Glutamatergic neuron (in vitro differentiated cells): ENCODE measurements at places on chromosomes 4 and X.

- no peak for DNase-seq
Observed at GRCh38 chr4:1448589-1449420, 42.6 kb upstream of the NKX1-1 start.

GRCh38 chr4:7805533-7806337 is 133.9 kb downstream of the AFAP1 start:
- DNase-seq = no peak

DNA sequence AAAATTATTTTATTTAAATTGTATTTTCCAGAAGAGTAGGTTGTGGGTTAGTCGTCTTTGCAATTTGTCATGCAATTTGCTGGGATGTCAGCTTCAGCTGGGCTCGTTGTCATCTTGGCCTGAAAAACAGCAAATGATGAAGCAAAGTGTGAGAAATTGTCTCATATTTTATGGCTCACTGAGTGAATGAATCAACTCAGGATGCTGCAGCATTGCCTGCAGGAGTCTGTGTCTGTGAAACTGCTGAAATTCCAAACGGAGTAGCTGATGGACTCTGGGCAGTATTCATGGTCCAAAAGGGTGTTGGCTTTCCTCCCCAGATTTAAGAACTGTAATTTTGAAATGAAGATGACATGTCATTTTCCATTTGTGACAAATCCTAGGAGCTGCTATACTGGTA is 37.2 kb downstream of the CXCL8 start:
- DNase-seq = no peak

GRCh38 chrX:11197671-11198070 is 86.5 kb downstream of the HCCS start:
- DNase-seq = no peak

DNA sequence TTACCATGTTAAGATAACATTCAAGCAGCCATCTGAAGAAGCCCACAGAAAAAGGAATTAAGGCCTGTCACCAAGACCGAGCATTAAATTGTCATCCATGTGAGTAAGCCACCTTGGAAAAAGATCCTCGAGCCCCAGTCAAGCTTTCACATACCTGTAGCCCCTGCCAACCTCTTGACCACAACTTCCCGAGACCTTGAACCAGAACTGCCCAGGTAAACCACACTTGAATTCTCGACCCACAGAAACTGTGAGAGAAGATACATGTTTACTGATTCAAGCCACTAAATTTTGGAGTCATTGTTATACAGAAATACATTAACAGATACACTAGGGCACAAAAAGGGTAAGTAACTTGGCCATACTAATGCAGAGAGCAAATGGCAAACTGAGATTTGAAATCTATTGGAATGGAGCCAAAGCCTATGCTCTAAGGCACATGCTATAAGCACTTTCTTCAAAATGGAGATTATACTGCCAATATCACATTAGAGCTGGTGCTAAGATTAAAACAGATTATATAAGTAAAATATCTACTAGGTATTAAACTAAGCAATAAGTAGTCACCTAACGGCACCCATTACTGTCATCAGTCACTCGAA is 49.5 kb downstream of the FAM13A start:
- no peak for DNase-seq

- DNase-seq = no peak
Observed at GRCh38 chrX:44946771-44947170, 73.8 kb downstream of the KDM6A start.

GRCh38 chr4:69408451-69408850 is 87.3 kb downstream of the UGT2B4 start:
- DNase-seq = no peak

- no peak for DNase-seq
Observed at GRCh38 chrX:54447461-54447860, 7.3 kb downstream of the TSR2 start.

- no peak for DNase-seq
Observed at GRCh38 chr4:38049545-38050170, 89.5 kb downstream of the PTTG2 start.

- DNase-seq = no peak
Observed at GRCh38 chr4:109691411-109691920, 11.8 kb downstream of the CASP6 start.
